ENCODE measurements at places on chromosomes 4 and X. TPM values are rescaled to one million over a fixed set of nuclear protein-coding genes. Genes with fewer than 3 reads are reported as not detected.

Gene CCSER1
- total RNA-seq: 5.3 TPM

Gene ENAM
- total RNA-seq: not detected

Gene RBM41
- 15.7 TPM for total RNA-seq

Gene NAT8L
- 5.9 TPM for total RNA-seq

Gene PRSS12
- total RNA-seq: 0.90 TPM

Gene GK
- total RNA-seq: 2.8 TPM

GRCh38 chr4:77599378-77599777, 6.2 kb upstream of the CXCL13 start:
- no peak for DNase-seq
- no peaks in the 10 kb centered on the region for H3K27me3 ChIP-seq
- no peak overlapping the region for H3K4me3 ChIP-seq
- H3K4me1 ChIP-seq: peaks cover 4% of the 10 kb centered on the region

GRCh38 chrX:26470941-26471340, 255.0 kb downstream of the MAGEB5 start:
- no peak for DNase-seq
- H3K36me3 ChIP-seq: no peaks in the 10 kb centered on the region
- H3K4me1 ChIP-seq: no peaks in the 10 kb centered on the region

- peaks cover 76% of the 10 kb centered on the region for H3K4me1 ChIP-seq
- H3K27ac ChIP-seq: no peak overlapping the region
- no peak for DNase-seq
- H3K4me3 ChIP-seq: no peak overlapping the region
- no peaks in the 10 kb centered on the region for H3K36me3 ChIP-seq
Measured at GRCh38 chr4:105153749-105154148, 7.1 kb downstream of the TET2 start.

DNA sequence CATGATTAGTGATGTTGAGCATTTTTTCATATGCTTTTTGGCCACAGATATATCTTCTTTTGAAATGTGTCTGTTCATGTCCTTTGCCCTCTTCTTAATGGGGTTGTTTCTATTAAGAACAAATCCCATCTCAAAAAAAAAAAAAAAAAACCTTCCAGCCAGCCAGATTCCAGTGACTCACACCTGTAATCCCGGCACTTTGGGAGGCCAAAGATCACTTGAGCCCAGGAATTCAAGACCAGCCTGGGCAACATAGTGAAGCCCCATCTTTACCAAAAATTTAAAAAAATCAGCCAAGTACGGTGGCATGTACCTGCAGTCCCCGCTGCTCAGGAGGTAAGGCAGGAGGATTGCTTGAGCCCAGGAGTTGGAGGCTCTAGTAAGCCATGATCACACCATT, 5.1 kb downstream of the RAB33B start:
- no peaks in the 10 kb centered on the region for H3K27me3 ChIP-seq
- H3K36me3 ChIP-seq: no peaks in the 10 kb centered on the region
- H3K27ac ChIP-seq: no peak overlapping the region
- H3K4me1 ChIP-seq: peaks cover 30% of the 10 kb centered on the region

GRCh38 chrX:17531500-17531899, 156.5 kb downstream of the NHS start:
- DNase-seq: no peak
- H3K27ac ChIP-seq: no peak overlapping the region
- no peaks in the 10 kb centered on the region for H3K27me3 ChIP-seq
- H3K4me1 ChIP-seq: peaks cover 13% of the 10 kb centered on the region
- no peaks in the 10 kb centered on the region for H3K36me3 ChIP-seq
- H3K4me3 ChIP-seq: no peak overlapping the region

DNA sequence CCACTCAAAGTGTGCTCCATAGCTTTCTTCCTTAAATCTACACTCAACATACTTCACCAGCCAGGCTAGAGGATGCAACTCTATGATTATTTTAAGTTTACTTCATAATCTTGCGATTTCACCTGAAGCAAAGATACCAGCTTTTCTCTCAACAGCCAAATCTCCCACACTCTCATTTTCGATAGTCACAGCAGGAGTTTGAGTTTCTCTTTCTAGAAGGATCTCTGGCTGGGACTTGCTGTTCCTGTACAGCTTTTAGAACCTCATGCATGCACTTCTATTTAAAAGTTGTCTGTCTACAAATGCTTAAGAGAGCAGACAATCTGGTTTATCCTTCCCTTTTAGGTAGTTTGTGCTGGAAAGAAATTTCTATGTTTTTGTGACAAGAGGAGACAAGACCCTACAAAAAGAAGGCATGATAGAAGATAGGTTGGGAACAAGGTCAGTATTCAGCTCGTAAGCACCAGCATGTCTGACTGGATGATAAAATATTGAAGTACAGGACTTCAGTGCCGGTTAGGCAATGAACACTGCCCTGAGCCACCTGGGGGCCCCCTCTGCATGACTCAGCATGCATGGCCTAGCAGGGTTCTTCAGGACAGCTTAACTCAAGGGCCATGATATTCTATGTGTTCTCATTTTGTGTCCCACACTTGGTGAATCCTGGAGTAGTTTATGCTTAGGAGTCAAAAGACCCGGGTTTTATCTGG, 65.6 kb downstream of the ATXN3L start:
- no peaks in the 10 kb centered on the region for H3K4me1 ChIP-seq
- no peaks in the 10 kb centered on the region for H3K27me3 ChIP-seq
- no peaks in the 10 kb centered on the region for H3K36me3 ChIP-seq
- H3K27ac ChIP-seq: no peak overlapping the region
- no peak for DNase-seq
- no peak overlapping the region for H3K4me3 ChIP-seq

DNA sequence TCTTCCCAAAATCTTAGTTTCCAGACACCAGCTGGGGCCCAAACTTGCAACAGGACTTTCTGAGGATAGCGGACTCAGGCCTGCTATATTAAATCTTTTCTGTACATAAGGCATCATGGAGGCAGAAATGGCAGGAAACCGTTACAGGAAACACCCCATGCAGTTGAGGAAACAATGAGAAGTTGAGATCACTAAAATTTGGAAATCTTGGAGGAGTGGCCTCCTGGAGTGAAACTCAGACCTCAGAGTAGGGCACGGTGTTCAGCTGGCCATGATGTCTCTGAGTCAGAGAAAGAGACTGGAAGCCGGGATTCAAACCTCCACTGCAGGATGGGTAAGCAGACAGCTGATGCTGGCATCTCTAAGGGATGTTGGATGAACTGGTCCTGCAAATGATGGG, 372.6 kb upstream of the CTSO start:
- H3K4me1 ChIP-seq: no peaks in the 10 kb centered on the region
- no peak overlapping the region for H3K4me3 ChIP-seq
- no peak for DNase-seq
- H3K27ac ChIP-seq: no peak overlapping the region

DNA sequence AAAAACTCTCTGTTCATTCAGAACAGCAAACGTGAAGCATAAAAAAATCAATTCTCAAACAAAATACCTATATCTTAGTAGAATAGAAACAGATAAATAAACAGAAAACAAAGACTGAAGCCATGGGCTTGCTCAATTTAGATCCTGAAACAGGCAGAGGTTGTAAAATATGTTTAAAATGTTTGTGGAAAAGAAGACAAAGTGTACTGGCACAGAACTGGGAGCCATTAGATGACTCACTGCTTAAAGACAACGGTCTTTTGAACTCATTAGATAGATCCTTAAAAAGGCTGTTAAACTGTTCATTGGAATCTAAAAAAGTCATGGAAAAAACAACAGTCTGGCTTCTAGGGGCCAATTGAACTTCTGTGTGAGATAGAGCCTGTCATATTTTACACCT, 247.0 kb upstream of the NDST4 start:
- H3K36me3 ChIP-seq: no peaks in the 10 kb centered on the region
- no peak overlapping the region for H3K4me3 ChIP-seq
- no peak for DNase-seq
- no peak overlapping the region for H3K27ac ChIP-seq
- H3K27me3 ChIP-seq: no peaks in the 10 kb centered on the region

DNA sequence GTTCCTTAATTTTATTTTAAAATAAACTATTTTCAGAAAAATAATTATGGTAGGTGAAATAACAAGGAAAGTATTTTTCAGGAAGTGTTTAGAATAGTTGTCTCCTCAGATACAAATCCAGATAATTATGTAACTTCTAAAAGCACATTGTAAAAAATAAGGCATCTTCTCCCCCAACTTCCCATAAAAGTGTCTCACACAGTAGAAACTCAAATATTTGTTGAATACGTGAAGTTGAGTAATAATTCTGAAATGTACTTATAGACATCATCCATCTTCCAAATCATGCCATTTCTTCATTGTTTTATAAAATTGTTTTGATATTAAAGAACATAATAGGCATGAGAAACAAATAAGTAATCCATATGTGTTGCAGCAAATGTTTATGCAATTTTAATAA, 18.0 kb downstream of the SHISA3 start:
- H3K27me3 ChIP-seq: no peaks in the 10 kb centered on the region
- DNase-seq: no peak
- H3K27ac ChIP-seq: no peak overlapping the region
- no peak overlapping the region for H3K4me3 ChIP-seq

DNA sequence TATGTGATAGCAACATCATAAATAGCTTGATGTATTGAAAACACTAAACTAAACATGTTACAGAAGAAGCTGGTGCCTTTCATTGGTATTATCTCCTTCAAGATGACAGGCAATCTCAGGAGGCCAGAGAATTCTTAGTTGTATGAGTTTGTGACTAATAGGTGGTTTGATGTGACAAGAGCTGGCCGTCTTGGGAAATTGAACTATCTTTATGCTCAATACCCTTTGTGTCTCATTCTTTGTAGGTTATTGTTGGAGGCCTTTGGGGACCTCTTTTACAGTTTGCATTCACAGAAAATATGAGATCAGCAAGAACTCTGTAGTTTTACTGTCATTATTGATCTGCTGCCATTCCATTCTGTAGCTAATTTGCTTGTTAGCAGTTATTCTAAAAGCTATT, 659.2 kb upstream of the PITX2 start:
- no peak overlapping the region for H3K4me3 ChIP-seq
- H3K27me3 ChIP-seq: no peaks in the 10 kb centered on the region
- no peaks in the 10 kb centered on the region for H3K4me1 ChIP-seq
- H3K27ac ChIP-seq: no peak overlapping the region
- DNase-seq: no peak

- no peak overlapping the region for H3K4me3 ChIP-seq
- DNase-seq: no peak
- no peaks in the 10 kb centered on the region for H3K4me1 ChIP-seq
- H3K27me3 ChIP-seq: no peaks in the 10 kb centered on the region
- no peaks in the 10 kb centered on the region for H3K36me3 ChIP-seq
- H3K27ac ChIP-seq: no peak overlapping the region
Measured at GRCh38 chr4:100100985-100101384, 89.3 kb downstream of the DDIT4L start.

GRCh38 chr4:155025762-155026457, 182.5 kb upstream of the NPY2R start:
- no peaks in the 10 kb centered on the region for H3K27me3 ChIP-seq
- no peak overlapping the region for H3K27ac ChIP-seq
- no peak for DNase-seq
- no peak overlapping the region for H3K4me3 ChIP-seq
- H3K4me1 ChIP-seq: no peaks in the 10 kb centered on the region

GRCh38 chrX:107707866-107708265, 67.7 kb downstream of the TSC22D3 start:
- peaks cover 21% of the 10 kb centered on the region for H3K4me1 ChIP-seq
- no peaks in the 10 kb centered on the region for H3K36me3 ChIP-seq
- peaks cover 4% of the 10 kb centered on the region for H3K27me3 ChIP-seq
- H3K4me3 ChIP-seq: no peak overlapping the region
- DNase-seq: no peak

DNA sequence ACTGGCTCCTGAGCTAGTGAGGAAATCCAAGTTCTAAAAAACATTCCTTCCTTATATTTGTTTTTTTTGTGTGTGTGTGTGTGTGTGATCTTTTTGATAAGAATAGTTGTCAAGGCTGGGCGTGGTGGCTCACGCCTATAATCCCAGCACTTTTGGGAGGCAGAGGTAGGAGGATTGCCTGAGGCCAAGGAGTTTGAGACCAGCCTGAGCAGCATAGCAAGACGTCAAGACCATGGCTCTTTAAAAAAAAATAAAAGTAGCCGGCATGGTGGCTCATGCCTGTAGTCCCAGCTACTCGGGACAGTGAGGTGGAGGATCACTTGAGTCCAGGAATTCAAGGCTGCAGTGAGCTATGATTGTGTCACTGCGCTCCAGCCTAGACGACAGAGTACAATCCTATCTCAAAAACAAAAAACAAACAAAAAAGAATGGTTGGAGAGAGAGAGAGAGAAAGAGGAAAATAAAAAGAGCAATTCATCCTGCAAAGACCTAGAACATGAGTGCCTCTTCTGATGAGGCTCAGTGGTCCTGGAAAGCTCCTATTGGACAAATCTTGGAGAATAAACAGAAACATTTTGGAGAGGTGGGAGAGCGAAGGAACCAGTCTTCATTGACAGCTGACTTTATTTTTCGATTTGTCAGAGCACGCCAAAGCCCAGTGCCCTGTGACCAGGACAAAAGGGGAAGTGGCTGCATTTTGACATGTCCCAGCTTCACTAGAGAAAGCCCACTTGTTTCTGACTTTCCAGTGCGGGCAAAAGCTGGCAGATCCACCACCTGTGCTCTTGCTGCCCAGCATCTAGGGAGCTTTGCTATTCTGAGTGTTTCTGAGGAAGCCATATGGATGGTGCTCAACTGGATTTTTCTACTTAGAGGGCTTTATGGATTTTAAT, 244.7 kb downstream of the PALLD start:
- H3K4me3 ChIP-seq: no peak overlapping the region
- no peaks in the 10 kb centered on the region for H3K27me3 ChIP-seq
- no peaks in the 10 kb centered on the region for H3K36me3 ChIP-seq
- no peak overlapping the region for H3K27ac ChIP-seq
- DNase-seq: no peak

GRCh38 chr4:3637326-3638016, 105.2 kb upstream of the LRPAP1 start:
- DNase-seq: no peak
- H3K4me1 ChIP-seq: no peaks in the 10 kb centered on the region
- no peak overlapping the region for H3K27ac ChIP-seq
- H3K4me3 ChIP-seq: no peak overlapping the region

Measured in tibial nerve (tissue), 4 donors.